ENCODE measurements at places on chromosomes 4 and X. TPM values are rescaled to one million over a fixed set of nuclear protein-coding genes. Genes with fewer than 3 reads are reported as not detected.

DNA sequence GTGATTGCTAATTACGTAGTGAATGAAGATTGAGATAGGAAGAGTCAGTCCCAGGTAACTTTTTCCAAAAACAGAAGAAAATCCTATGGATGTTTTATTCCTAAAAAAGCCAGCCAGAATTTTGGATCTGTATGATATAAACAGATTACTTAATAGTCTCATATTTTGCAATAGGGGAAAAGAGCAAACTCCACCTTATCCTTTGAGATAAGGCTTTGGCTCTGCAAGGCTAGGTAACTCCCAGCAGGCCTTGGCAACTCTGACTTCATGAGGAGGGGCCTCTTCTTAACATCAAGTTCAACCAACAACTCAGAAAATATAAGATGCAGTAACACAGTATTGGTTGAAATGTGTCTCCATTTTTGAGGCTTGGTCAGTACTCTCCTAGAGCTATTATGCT, 98.7 kb upstream of the SLC4A4 start:
- DNase-seq: no peak

SUPT20HL2 gene
- not detected for total RNA-seq

- DNase-seq: no peak
Measured at GRCh38 chr4:112156112-112156511, 10.9 kb downstream of the FAM241A start.

- peak; percentile 68 for DNase-seq
Measured at GRCh38 chr4:4402966-4403365, 16.1 kb downstream of the NSG1 start.

DNA sequence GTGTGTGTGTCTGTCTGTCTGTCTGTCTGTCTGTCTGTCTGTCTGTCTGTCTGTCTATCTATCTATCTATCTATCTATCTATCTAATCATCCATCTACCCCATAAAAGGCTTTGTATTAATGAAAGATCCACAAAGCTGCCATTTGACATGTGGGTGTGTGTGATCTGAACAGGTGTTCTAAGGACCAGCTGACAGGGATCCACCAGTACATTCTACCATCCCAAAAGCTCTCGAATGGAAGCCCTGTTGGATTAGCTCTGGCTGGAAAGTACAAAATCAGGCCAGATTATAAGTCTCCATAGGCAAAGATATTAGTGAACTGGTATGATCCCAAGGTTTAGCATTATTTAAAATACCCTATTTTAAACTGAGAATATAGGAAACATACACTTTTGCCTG, 299.3 kb downstream of the CAMK2D start:
- no peak for DNase-seq

All from bronchial epithelial cell (primary cell).